Stimulated activated memory B cell treated with anti-CD40 and anti-IgM and Interleukin-4, amounts not matched to agents 10 μg/mL and 1 μg/mL and 100 μg/mL, for 72 hours (primary cell): ENCODE measurements at places on chromosomes 6 and 20.

DNA sequence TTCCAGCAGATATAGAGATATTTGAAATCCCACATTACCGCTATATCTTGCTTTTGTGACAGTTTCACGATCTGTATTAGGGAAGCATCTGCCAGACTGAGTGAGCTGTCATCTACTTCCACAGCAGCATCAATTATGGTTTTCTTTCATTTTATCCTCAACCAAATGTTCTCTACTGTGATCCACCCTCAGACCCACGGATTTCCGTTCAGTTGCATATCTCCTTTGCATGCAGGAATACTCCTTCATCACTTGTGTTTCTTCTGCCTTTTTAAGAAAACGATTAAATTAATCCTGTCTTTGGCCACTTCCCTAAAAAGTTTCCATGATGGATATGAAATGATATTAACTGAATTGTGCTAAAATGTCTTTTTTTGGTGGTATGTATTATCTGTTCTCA lies 262.1 kb upstream of the ADGRB3 start:
- ATAC-seq, result no peak

GRCh38 chr6:138654715-138655634 lies 118.6 kb upstream of the CCDC28A start:
- ATAC-seq, result peak; percentile 81

DNA sequence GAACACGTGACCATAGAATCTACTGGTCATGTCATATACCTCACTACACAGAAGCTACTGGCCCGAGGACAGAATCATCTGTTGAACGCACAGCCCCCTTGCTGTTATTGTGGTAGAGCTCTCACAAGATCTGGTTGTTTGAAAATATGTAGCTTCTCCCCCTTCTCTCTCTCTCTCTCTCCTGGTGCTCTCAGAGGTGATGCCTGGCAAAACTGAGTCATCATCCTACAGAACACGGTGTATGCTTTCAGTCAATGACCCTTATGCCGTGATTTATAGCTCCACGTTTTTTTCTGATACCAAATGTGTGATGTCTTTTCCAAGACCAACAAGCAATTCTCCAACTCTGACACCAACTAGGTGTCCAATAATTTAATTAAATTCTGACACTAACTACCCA lies 13.0 kb upstream of the RBM24 start:
- ATAC-seq, result no peak

DNA sequence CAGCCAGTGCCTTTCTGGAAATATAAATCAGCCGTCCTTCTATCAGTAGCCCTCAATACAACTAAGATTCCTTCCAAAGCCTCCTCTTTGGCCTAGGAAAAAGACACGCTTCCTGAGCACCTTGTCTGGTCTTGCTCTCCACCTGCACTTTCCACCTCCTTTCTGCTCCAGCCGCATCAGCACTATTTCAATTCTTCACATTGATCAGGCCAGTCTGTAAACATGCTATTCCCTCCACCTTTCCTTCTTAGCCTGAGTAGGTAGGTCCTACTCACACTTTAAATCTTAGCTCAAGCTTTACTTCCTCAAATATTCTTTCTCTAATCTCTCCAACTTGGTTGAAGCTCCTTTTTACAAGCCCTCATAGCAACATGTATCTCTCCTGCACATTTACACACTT lies 11.4 kb downstream of the RANBP9 start:
- ATAC-seq, result no peak

- no peak for ATAC-seq
Observed at GRCh38 chr6:65545920-65546319, 161.1 kb downstream of the EYS start.

- no peak for ATAC-seq
Observed at GRCh38 chr6:146850981-146851380, 252.2 kb downstream of the ADGB start.

DNA sequence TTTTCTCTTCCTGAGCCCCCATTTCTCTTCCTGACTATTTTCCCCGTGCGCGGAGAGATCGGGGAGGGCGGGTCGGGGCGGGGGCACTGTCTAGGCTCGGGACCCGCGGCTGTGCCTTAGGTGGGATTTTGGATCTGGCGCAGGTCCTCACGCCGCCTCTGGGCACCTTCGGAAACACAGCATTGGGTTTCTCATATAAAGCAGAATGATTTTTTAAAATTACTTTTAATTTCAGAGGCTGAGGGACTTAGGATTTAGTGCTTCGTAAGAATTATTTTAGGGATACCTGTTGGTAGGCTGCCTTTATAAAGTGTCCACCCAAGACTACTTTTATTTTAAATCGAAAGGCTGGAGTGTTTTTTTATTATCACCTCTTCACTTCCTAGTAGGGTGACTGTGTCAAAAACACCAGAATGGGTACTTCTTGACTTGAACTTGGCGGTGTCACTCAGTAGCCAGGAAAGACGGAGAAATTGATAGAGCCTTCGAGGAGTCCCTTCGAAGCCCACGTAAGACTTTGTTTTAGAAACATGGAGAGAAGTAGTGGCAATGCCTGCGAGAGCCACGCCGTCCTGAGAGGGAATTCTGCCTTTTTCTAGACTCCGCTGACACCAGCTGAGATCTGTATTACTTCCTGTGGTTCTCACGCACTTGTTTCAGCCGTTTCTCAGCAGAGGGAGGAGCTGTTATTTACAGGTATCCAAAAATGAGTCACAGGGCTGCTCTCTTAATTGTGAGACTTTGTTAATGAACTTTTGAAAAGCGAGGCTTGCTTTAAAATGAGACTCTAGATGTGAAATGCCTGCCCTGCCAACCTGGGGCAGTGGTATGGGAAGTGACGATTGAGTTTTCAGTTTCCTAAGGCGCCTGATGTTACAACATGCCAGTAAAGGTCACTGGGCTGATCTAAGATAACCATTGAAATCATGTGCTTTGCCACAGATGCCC lies 667 bp downstream of the STX11 start:
- peak; percentile 78 for ATAC-seq

- ATAC-seq, result no peak
Observed at GRCh38 chr6:163745536-163746400, 331.2 kb downstream of the QKI start.

- ATAC-seq, result no peak
Observed at GRCh38 chr20:6829510-6830116, 62.1 kb downstream of the BMP2 start.
